ENCODE measurements at places on chromosomes 7 and 10.

GRCh38 chr10:86613096-86613495 lies 41.3 kb upstream of the OPN4 start:
- DNase-seq: no peak

GRCh38 chr7:81973117-81973516 lies 203.3 kb upstream of the HGF start:
- no peak for DNase-seq

GRCh38 chr10:76031769-76032699 lies 600.6 kb downstream of the LRMDA start:
- no peak for DNase-seq

DNA sequence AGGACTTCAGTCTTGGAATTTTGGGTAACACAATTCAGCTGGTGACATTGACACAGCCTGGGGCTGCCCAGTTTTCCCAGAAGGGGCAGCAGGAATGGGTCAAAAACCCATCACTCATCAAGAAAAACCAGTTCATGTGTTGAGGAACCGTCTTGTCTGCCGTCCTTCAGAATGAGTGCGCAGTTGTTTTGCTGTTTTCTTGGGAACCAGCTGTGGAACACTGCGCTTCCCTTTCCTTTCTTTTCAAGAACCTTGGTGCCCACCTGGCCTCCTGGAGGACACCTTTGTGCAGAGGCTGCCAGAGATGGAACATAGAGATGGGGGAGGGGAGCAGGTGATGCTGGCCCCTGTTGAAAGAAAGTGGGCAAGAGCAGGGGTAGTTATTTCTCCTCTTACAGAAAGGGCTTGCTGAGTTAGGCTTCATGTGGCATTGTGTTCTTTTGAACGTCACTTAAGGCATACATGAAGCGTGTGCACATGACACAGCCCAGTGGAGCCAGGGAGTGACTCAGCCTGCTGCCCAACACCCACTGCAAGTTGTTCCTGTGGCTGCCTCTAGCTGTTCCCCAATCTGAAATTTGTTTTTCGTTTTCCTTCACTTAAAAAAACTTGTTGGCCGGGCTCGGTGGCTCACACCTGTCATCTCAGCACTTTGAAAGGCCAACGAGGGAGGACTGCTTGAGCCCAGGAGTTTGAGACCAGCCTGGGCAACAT lies 87.4 kb upstream of the TNS3 start:
- DNase-seq: no peak

- no peak for DNase-seq
These were observed 15.0 kb downstream of the ASB13 start for GRCh38 chr10:5651388-5651764.

Data from NCI-H2171 (cell line).